Stimulated activated CD8-positive, alpha-beta memory T cell treated with anti-CD3 and anti-CD28 coated beads, Interleukin-2, amount 100 ng/mL, for 48 hours (primary cell): ENCODE measurements at places on chromosomes 4 and X.

DNA sequence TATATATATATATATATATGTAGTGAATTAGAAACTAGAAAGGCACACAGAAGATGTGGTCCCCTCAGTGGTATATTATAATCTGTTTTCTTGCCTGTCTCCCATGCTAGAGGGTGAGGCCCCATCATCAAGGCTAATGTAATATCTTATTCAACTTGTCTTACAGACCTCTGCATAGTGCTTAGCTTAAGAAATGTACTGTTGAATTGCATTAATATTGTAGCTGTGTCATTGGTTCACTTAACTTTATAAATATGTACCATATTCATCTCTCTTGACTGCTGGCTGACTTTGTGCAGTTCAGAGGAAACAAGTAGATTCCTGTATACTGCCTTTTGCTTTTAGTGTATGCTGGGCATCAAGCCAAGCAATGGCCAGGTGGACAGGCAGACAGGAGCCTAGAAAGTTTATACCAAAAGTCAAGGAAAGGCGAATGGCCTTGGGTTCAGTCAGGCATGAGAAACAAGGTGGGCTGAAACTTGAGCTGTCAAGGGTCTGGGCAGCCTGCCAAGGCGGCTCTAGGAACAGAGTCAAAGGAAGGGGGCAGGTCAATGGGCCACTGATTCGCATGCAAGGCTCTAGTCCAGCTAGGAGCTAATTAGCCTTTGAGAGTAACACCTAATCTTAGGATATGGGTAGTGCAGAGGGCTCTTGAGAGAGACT is 78.8 kb upstream of the LEF1 start:
- no peak for DNase-seq

DNA sequence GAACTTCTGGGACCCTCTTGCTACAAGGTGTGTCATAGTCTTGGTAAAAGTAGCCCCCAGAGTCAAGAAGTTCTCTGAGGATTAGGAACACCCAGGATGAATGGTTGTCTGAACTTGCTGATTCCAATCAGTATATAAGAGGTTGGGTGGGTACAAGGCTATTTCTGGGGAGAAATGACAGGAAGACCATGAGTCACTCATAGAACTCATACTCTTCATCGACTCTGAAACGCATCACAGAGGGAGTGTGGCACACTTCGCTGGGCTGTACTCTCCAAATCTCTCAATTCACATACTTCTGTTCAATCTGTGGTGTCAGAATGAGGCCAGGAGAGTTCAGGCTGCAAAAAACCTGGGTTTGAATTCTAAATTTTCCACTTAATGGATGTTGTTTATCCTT is 193.2 kb upstream of the LEF1 start:
- DNase-seq, result no peak

DNA sequence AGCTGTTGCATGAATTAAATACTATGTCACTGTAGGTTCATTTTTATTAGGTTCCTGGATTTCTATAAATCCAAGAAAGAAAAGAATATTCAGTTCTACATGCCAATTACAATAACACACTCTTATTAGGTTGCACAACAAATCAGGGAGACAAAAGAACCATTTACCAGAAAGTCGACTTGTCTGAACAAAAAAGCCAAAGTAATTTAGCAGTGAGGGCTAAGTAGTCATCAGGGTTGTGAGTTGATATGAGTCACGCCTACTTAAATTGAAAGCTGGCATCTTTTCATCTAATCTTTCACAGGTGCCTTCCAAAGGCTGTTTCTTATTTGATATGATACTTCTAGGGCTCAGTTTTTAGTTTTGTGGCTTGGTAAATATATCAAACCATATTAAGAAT is 25.4 kb upstream of the GNRHR start:
- DNase-seq, result no peak

- DNase-seq, result no peak
Observed at GRCh38 chr4:39305912-39306677, 60.1 kb downstream of the RFC1 start.

DNA sequence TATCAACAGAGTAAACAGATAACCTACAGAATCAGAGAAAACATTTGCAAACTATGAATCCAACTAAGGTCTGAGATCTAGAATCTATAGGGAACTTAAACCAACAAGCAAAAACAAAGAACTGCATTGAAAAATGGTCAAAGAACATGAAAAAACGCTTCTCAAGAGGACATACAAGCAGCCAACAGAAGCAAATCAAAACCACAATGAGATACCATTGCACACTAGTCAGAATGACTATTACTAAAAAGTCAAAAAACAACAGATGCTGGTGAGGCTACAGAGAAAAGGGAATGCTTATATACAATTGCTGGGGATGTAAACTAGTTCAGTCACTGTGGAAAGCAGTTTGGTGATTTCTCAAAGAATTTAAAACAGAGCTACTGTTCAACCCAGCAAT is 255.7 kb downstream of the TMEM47 start:
- no peak for DNase-seq

DNA sequence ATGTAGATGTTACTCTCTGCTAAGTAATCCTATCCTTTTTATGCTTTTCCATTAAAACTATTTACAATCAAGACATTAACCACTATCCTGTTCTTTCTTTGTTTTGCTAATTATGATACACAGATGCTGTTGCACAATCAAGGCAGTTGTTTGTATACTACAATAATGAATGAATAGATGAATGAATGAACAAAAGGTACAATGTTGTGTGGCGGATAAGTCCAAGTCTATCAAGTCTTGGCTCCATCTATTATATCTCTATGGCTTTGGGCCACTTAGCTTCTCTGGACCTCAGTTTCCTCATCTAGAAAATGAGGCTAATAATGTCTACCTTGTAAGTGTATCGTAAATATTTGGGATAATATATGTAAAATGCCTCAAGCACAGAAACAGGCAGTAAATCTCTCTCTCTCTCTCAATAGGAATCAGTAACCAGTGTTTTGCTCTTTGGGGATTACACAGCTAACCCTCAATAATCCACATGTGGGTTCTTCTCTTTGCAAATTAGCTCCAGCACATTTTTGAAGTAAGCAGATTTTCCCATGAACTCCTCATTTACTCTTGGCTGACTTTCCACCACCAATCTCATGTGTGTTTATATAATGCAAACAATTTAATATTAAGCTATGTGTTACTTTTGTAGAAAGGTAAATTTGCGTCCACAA is 27.8 kb upstream of the TSPAN5 start:
- DNase-seq, result no peak

DNA sequence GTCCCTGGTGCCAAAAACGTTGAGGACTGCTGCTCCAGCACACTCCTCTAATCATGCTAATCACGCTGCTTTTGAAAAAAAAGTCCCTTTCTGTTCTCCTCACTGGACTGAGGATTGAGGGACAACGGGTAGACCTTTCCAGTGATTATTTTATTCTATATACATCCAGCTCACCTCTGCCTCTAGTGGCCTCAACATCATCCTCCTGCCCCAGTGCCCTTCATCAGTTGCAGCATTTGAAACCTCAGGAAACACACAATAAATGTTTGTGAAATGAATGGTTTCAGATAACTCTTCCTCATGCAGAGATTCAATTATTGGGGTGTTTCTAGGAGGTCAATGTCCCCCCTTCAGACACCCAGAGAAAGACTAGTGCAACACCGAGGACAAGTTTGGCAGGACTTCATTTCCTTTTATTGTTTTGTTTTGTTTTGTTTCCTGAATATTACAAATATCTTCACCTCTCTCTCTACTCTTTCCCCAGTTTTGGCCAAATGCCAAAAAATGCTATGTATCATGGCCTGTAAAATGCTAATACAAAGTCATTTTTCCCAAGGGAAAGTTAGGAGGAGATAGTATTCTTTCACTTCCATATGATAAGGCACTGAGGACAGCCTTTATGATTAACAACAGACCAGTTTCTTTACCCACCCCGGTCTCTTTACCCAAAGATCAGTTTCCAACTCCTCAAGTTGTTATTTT is 460.1 kb upstream of the SLIT2 start:
- DNase-seq, result no peak

GRCh38 chrX:15343075-15343476 is 7.8 kb upstream of the PIGA start:
- DNase-seq, result no peak

GRCh38 chrX:141469469-141469868 is 115.1 kb downstream of the SPANXA1 start:
- no peak for DNase-seq

- DNase-seq, result no peak
Observed at GRCh38 chrX:17725181-17725580, 12.1 kb upstream of the SCML1 start.
